ENCODE measurements at places on chromosomes 5 and 9. TPM values are rescaled to one million over a fixed set of nuclear protein-coding genes. Genes with fewer than 3 reads are reported as not detected.

The TXNDC8 gene
- not detected for total RNA-seq

The PTGER4 gene
- total RNA-seq = 4.0 TPM

The CDX1 gene
- total RNA-seq = not detected

The SPATA31E1 gene
- not detected for total RNA-seq

The SPINK6 gene
- 0.89 TPM for total RNA-seq

The SPOCK1 gene
- total RNA-seq = 4.5 TPM

The SLCO4C1 gene
- not detected for total RNA-seq

The RASEF gene
- 3.0 TPM for total RNA-seq

The CORO2A gene
- total RNA-seq = 12.5 TPM

The PCDHGB7 gene
- total RNA-seq = 14.6 TPM

The IFNA13 gene
- total RNA-seq = not detected

All from A172 (cell line).